ENCODE measurements at places on chromosomes 1 and 21.

DNA sequence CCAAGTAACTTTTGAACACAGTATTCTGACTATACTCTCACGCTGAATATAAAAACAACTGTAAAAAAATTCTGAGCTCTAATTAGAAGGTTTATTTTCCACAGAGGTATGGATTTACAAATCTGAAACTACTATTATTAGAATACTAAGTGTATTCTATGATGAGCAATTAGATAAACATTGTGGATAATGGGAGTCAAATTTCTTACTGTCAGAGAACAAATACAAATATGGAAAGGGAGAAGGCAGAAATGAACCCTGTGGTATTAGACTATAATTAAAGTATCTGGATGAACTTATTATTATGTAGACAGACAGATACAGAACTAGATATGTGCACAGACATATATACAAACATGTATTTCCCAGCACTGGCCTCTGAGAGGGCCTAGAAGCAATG is 22.6 kb downstream of the ALDH9A1 start:
- H3K36me3 ChIP-seq, result peaks cover 46% of the 10 kb centered on the region
- H3K4me1 ChIP-seq, result no peaks in the 10 kb centered on the region
- no peaks in the 10 kb centered on the region for H3K27me3 ChIP-seq
- no peak for DNase-seq

DNA sequence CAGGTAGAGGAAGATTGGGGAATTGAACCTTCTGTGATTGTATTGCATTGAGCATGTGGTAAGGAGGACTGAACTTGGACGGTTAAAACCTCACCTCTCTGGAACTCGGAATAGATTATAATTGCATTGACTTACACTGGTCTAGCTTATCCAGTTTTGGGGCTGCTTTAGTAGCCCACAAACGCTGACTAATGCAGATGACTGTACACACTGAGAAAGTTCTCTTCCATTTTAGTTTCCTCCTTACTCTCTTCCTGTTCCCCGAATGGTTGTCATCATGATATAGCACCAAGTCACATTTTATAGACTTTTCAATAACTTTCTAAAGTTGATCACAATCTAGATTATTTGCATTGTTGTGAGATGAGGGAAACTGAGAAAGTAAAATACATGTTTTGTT is 78.2 kb downstream of the NFIA start:
- no peaks in the 10 kb centered on the region for H3K27me3 ChIP-seq
- peaks cover 5% of the 10 kb centered on the region for H3K4me1 ChIP-seq
- no peak for DNase-seq
- H3K36me3 ChIP-seq, result no peaks in the 10 kb centered on the region
- no peak overlapping the region for H3K4me3 ChIP-seq

GRCh38 chr21:21010228-21010627 is 12.0 kb downstream of the NCAM2 start:
- H3K27me3 ChIP-seq, result no peaks in the 10 kb centered on the region
- H3K27ac ChIP-seq, result no peak overlapping the region
- H3K4me1 ChIP-seq, result no peaks in the 10 kb centered on the region
- no peaks in the 10 kb centered on the region for H3K36me3 ChIP-seq

GRCh38 chr1:217494767-217495166 is 136.1 kb downstream of the GPATCH2 start:
- peaks cover 7% of the 10 kb centered on the region for H3K36me3 ChIP-seq
- no peaks in the 10 kb centered on the region for H3K4me1 ChIP-seq
- no peak overlapping the region for H3K4me3 ChIP-seq
- no peak for DNase-seq
- no peaks in the 10 kb centered on the region for H3K27me3 ChIP-seq

DNA sequence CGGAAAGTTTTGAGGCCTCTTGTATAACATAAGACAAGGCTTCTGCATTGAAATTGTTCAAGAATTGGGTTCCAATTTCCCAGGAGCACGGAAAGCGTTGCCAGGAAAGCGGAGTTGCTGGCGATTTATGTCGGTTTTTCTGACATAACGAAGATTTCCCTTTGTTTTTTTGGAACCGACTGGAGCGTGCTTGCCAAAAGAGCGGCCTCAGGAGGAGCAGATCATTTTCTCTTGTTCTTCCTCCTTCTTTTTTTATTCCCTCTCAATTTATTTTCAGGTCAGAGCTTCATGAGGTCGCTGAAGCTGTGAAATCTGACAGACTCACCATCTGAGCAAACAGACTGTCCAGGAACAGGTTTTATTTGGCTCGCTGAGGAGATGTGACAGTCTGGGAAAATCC is 275.5 kb downstream of the CAMTA1 start:
- H3K4me3 ChIP-seq, result no peak overlapping the region
- H3K36me3 ChIP-seq, result no peaks in the 10 kb centered on the region
- H3K27ac ChIP-seq, result no peak overlapping the region
- peaks cover 4% of the 10 kb centered on the region for H3K27me3 ChIP-seq
- no peak for DNase-seq
- no peaks in the 10 kb centered on the region for H3K4me1 ChIP-seq

GRCh38 chr1:72568113-72568512 is 285.8 kb upstream of the NEGR1 start:
- H3K4me3 ChIP-seq, result no peak overlapping the region
- no peaks in the 10 kb centered on the region for H3K27me3 ChIP-seq
- DNase-seq, result no peak
- H3K27ac ChIP-seq, result no peak overlapping the region
- H3K36me3 ChIP-seq, result no peaks in the 10 kb centered on the region

GRCh38 chr1:17875171-17875881 is 120.2 kb downstream of the ACTL8 start:
- no peak overlapping the region for H3K4me3 ChIP-seq
- no peaks in the 10 kb centered on the region for H3K27me3 ChIP-seq
- H3K4me1 ChIP-seq, result no peaks in the 10 kb centered on the region
- no peaks in the 10 kb centered on the region for H3K36me3 ChIP-seq
- no peak overlapping the region for H3K27ac ChIP-seq
- no peak for DNase-seq

DNA sequence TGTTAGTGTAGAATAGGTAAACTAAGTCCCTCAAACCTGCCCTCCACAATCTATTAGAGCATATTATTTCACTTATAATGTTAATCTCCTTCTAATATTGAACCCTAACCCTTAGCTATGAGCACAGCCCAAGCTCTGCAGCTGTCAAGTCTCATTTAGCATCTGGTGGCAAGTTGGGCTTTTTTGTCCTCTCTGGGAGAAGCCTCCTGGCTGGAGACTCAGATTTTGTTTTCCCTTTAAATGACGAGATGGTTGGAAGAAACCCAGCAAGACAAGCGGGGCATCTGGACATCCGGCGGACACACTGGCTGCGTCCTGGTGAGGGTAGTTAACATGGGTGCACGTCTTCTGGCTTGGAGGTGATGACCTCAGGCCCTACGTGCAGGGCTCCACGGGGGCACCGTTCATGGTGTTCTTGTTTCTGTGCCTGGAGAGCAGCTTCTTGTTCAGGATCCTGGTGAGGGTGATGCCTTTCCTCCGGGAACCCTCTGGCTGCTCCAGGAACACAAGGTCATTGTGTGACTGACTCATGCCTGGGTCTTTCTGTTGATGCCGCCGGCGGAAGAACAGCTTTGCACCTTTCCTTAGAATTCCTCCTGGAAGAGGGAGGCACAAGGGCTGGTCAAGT is 9.7 kb upstream of the PRDM15 start:
- H3K36me3 ChIP-seq, result no peaks in the 10 kb centered on the region
- no peak overlapping the region for H3K27ac ChIP-seq
- no peak overlapping the region for H3K4me3 ChIP-seq
- H3K27me3 ChIP-seq, result no peaks in the 10 kb centered on the region
- no peaks in the 10 kb centered on the region for H3K4me1 ChIP-seq

DNA sequence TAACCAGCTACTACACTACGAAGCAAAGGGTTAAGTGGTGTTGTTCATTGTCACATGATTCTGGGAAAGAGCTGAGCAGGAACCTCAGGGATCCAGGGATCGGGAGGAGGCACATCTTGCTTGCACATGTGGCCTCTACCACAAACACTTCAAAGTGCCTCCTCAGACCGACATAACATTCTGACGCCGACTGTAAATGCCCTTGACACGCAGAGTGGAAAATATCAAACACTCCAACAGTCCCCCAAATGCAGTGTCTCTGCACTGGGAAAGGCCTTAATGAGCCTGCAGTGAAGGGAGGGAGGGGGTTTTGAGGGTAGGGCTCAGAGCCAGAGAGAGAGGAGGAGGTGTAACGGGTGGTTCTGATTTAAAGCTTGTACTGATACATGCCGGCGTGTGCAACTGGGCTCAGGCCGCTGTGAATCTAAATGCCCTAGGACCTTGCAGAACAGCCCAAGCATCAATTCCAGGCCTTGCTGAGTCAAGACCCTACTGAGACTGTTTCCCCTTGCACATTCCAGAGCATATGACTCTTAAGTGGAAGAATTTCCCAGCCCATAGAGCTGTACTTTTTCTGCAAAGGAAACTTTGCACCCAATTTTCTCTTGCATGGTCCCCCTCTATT is 163.7 kb downstream of the NTMT2 start:
- no peaks in the 10 kb centered on the region for H3K27me3 ChIP-seq
- H3K4me3 ChIP-seq, result no peak overlapping the region
- no peak for DNase-seq

GRCh38 chr1:25232866-25233784 is 823 bp upstream of the SYF2 start:
- peak; percentile 17 for DNase-seq
- peaks cover 6% of the 10 kb centered on the region for H3K4me1 ChIP-seq
- peak overlapping the region; percentile 94 for H3K27ac ChIP-seq

DNA sequence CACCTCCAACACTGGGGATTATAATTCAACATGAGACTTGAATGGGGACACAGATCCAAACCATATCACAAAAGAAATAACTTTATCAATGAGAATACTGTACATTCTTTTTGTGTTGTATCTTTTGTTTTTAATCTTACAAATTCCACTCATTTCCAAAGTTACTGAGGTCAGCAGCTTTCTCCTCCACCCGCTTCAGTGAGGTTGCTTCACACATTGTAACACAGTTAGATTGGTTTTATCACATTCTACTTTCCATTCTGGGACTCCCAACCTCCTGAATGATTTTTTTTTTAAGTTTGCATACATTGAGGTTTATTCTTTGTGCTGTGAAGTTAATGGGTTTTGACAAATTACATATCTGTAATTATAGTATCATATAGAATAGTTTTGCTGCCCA is 43.8 kb downstream of the DDAH1 start:
- DNase-seq, result no peak
- no peaks in the 10 kb centered on the region for H3K27me3 ChIP-seq
- H3K36me3 ChIP-seq, result no peaks in the 10 kb centered on the region
- no peak overlapping the region for H3K4me3 ChIP-seq

DNA sequence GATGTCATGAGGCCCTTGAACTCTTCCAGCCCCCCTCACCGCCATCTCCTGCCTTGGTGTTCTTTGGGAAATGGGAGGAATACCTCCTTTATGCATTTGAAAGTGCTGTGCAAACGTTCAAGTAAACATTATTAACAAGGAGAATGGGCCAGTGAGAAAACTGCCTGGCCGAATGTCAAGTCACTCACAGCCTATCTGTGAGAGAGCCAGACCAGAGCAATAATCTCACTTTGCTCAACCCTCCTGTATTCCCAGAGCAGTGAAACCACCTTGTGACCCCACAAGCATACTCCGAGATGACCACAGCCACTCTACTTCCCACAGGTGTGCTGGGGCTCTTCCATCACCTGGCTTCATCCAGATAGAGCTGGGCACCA is 5.2 kb downstream of the TAL1 start:
- no peak for DNase-seq
- no peaks in the 10 kb centered on the region for H3K36me3 ChIP-seq
- H3K27ac ChIP-seq, result no peak overlapping the region
- H3K4me3 ChIP-seq, result no peak overlapping the region

DNA sequence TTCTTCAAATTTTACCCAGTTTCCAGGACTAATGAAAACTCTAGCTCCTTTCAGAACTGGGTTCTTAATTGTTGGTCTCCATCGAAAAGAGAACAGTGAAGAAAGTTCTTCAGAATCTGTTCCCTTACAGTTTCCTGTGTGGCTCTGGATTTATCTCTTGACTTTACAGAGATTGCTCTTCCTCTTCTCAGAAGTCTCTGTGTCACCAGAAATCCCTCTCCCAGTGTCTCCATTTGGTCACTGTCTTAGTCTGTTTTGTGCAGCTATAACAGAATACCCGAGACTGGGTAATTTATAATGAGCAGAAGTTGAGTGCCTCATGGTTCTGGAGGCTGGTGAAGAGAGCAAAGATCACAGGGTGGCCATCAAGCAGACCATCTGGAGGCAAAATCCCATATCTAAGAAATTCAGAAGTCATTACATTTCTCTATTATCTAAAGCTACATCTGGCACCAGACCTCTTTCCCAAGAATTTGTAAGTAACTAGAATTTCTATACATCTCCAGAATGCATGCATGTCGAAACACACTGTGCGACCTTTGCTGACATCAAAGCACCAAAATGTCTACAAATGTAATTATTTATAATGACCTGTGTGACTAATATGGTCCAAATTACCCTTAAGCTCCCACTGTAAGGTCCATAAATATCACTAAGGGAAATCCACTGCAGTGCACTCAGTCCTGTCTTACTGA is 65.4 kb upstream of the KRTAP19-8 start:
- peaks cover 15% of the 10 kb centered on the region for H3K4me1 ChIP-seq
- H3K4me3 ChIP-seq, result no peak overlapping the region
- DNase-seq, result no peak
- no peaks in the 10 kb centered on the region for H3K36me3 ChIP-seq
- H3K27ac ChIP-seq, result no peak overlapping the region
- H3K27me3 ChIP-seq, result no peaks in the 10 kb centered on the region

GRCh38 chr21:46376856-46377453 is 53.0 kb downstream of the PCNT start:
- H3K27ac ChIP-seq, result no peak overlapping the region
- no peak overlapping the region for H3K4me3 ChIP-seq
- no peak for DNase-seq
- no peaks in the 10 kb centered on the region for H3K4me1 ChIP-seq

GRCh38 chr1:236287356-236287755 is 5.6 kb upstream of the ERO1B start:
- H3K4me3 ChIP-seq, result no peak overlapping the region
- no peak overlapping the region for H3K27ac ChIP-seq
- H3K27me3 ChIP-seq, result no peaks in the 10 kb centered on the region
- H3K36me3 ChIP-seq, result no peaks in the 10 kb centered on the region
- peaks cover 10% of the 10 kb centered on the region for H3K4me1 ChIP-seq

DNA sequence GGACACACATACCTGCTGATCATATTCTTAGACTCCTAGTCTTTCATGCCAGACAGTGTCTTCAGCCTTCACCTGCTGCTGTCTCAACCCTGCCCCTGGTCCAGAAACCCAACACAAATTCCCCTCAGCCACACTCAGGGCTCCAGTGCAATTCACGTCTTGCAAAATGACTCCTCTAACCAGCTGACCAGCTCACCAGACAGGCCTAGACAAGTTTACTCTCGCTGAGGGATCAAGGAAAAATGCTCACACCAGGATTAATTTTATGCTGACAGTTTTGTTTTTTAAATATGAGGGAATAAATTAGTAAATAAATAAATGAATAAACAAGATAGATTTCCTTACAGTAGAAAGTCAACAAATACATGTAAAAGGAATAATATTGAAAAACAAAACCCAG is 28.5 kb downstream of the CCDC185 start:
- H3K27me3 ChIP-seq, result no peaks in the 10 kb centered on the region
- no peak for DNase-seq
- no peaks in the 10 kb centered on the region for H3K4me1 ChIP-seq

- H3K4me3 ChIP-seq, result no peak overlapping the region
- no peaks in the 10 kb centered on the region for H3K27me3 ChIP-seq
- H3K27ac ChIP-seq, result no peak overlapping the region
- no peaks in the 10 kb centered on the region for H3K4me1 ChIP-seq
- DNase-seq, result no peak
- H3K36me3 ChIP-seq, result no peaks in the 10 kb centered on the region
These were observed 264.8 kb downstream of the PRDM2 start for GRCh38 chr1:13964768-13965167.

GRCh38 chr1:183932412-183932811 is 105.1 kb downstream of the COLGALT2 start:
- no peak for DNase-seq
- H3K4me3 ChIP-seq, result no peak overlapping the region
- H3K4me1 ChIP-seq, result no peaks in the 10 kb centered on the region
- H3K36me3 ChIP-seq, result no peaks in the 10 kb centered on the region
- no peaks in the 10 kb centered on the region for H3K27me3 ChIP-seq
- no peak overlapping the region for H3K27ac ChIP-seq
